Urinary bladder (tissue), 4 donors: ENCODE measurements at places on chromosomes 4 and X. TPM values are rescaled to one million over a fixed set of nuclear protein-coding genes. Genes with fewer than 3 reads are reported as not detected.
A peak's percentile ranks its signal among the peaks of the same experiment; 100 is the strongest.

DNA sequence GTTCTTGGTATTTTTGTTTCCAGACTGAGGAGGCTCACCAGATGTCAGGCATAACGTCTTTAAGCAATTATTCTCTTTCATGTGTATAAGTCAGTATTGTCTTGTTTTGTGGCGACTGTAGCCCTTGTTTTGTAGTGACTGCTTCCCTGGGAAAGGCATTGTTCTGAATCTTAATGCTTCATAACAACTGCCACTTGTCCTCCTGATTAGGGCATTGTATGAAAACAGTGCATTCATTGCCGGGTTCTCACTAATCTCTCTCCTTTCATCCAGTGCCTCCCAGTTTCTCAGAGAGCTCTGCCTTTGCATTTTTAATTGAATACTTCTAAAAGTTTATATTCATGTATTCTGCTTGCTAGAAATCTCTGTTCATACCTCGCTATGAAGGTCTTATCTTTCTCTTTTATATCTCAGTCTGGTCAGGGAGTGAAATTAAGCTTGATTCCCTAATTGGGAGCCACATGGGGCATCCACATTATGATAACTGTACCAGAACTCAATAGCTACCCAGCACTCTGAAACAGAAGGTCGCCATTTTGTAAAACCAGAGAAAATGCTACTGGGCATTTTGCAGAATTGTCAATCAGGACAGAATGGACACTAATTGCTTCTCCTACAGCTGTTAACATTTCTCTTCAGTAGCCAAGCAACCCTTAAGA, 149.8 kb downstream of the GBA3 start:
- no peak for DNase-seq

DNA sequence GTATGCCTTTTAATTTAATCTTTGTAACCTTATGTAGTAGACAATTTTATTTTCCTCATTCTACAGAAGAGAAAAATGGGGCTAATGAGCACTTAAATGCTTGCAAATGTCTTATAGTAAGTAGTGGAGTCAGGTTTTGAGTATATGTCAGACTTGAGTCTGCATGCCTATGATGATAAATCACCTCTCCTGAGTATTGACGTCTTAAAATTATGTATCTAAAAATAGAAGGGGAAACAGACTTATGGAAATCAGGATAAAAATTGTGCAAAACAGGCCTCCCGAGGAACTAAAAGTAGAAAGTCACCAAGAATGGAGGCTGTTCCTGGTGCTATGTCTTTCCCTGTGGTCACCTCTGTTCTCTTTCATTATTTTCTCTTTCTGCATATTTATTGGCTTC, 92.7 kb downstream of the STIM2 start:
- DNase-seq: no peak

The ADH1B gene
- total RNA-seq: 97.0 TPM

- DNase-seq: no peak
Observed at GRCh38 chr4:84496706-84497503, 2.2 kb downstream of the NKX6-1 start.

- no peak for DNase-seq
Observed at GRCh38 chr4:9895333-9895705, 113.9 kb downstream of the DRD5 start.

- DNase-seq: no peak
Observed at GRCh38 chr4:7223541-7223940, 31.2 kb downstream of the SORCS2 start.

- no peak for DNase-seq
Observed at GRCh38 chr4:17709763-17710068, 71.7 kb downstream of the FAM184B start.

The FAM200B gene
- 42.8 TPM for total RNA-seq

GRCh38 chrX:10106806-10107205, 50.0 kb upstream of the CLCN4 start:
- no peak for DNase-seq

The GPR173 gene
- 5.6 TPM for total RNA-seq

DNA sequence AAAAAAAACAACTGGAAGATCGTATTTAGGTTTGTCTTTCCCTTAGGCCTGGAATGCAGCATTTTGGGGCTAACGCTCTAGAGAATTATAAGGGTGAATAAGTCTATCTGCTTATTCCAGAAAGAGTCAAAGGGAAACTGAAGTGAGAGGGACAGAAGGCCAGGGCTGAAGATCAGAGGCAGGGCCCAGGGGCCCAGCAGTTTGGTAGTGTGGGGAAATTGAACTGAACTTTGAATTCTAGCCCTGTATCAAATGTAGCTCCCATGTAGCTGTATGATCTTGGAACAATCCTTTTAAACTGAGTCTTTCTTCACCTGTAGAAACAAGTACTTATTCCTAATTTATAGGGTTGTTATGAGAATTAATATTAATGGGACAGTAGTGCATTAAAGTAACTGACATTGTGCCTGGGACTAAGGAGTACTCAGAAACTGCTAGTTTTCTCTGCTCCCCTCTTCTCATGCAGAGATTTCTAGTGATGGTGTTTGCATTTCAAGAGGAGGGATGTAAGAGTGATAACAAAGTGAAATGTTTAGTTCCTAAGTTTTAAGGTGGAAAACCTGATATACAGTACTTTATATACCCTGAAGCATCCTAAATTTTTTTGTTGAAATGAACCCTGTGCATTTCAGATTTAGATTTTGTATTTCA, 30.4 kb downstream of the STOX2 start:
- DNase-seq: no peak

The KLF8 gene
- 9.6 TPM for total RNA-seq

The HSFX4 gene
- total RNA-seq: not detected

The CPEB2 gene
- 18.5 TPM for total RNA-seq

DNA sequence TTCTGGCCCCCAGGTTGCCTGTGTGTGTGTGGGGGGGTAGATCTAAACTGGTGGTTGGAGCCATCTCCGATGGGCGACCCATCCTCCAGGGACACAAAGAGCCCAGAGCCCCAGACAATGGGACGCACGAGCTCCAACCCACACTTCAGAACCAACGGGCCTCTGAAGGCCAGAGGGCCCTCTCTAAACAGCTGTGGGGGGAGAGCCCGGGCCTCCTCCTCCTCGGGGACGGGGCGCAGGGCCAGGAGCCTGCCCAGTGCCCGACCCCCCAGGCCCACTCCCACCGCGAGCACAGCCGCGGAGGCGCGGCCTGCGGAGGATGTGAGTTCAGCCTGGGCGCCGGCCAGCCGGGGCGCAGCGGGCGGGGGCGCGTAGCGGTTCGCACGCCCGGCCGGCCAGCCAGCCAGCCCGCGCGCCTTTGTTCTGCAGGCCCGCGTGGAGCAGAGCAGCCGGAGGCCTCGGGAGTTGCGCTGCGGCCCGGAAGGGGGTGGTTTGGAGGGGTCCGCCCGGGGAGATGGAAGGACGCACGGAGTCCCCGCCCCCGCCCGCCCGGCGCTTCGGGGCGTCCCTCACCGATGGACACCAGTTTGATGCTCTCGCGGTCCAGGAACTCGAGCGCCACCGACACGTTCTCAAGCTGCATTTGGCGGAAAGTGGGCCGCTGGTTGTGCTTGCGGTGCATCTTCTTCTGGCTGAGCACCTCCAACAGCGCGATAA, 4.0 kb downstream of the FLNA start:
- DNase-seq: no peak

- DNase-seq: no peak
Observed at GRCh38 chr4:140615451-140615850, 46.7 kb upstream of the UCP1 start.

DNA sequence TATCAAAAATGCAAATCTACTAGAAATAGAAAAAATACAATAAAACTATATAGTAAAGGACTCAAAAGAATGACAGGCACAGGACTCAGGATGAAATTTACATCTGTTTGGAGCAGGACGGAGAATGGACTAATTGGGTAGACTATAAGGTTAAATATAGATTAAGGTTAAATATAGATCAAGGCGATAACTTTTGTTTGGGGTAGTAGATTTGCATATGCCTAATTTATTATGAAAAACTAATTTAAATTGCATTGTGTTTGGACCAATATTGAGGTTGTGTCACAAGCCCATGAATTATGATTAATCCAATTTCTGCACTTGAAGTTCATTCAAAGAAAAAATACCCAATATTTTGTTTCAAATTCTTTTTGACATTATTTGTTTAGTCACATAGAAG, 31.0 kb downstream of the MTHFD2L start:
- no peak for DNase-seq

DNA sequence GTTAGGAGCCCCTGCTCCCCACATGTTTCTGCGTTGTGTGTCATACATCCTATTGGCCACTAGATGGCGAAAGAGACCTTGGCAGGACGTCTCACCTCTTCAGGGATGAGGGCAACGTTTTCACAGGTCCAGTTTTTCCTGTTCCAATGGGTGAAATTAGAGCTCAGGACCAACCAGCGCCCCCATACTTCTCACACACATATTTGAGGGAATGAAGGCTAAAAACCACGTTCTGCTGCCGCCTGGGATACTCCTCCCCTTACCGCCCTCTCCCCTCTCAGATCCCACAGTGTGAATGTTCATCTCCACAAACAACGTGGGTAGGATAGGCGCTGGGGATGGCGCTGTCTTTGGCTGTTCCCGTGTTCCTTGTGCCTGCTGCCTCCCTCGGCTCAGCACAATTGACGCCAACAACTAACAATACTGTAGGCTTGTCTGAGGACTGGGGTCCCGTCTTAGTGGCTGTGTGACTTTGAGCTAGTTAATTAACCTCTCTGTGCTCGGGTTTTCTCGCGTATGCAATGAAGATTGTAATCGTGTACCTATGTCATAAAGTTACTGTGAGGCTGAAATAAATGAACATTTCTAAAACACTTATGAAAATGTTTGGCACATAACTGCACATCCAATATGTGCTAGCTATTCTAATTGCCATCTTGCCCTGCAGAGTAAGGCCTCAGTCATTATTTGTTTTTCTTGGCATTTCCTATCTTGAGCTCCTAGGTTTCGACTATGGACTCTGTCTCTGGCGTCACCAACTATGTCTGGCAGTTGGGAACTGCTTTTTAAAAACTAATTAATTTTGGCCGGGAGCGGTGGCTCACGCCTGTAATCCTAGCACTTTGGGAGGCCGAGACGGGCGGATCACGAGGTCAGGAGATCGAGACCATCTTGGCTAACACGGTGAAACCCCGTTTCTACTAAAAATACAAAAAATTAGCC, 181.3 kb upstream of the STK26 start:
- peak; percentile 2 for DNase-seq

GRCh38 chr4:129231945-129232588, 136.1 kb downstream of the C4orf33 start:
- no peak for DNase-seq

The MAGED2 gene
- total RNA-seq: 339 TPM

The KLKB1 gene
- 1.5 TPM for total RNA-seq

- DNase-seq: no peak
Observed at GRCh38 chr4:7160439-7160838, 31.9 kb upstream of the SORCS2 start.

DNA sequence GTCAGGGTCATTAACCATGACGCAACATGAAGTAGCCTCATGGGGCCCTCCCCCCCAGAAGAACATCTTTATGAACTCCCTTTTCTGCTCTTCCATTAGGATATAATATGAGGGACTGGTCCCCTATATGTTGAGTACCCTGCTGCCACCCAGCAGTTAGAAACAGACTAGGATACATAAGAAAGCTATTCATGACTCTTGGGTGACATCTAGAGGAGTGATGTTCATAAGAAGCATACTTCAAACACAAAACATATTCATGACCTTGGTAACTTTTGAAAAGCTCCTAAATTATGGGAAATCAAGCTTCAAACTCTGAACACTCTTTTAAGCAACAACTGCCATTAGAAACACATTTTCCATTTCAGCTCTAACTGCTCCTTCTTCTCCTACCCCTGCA, 155.2 kb upstream of the SPIN4 start:
- DNase-seq: no peak

The SPACA5 gene
- total RNA-seq: not detected

GRCh38 chr4:96524311-96524875, 684.5 kb downstream of the PDHA2 start:
- no peak for DNase-seq

The ASB5 gene
- total RNA-seq: 40.0 TPM

- peak; percentile 31 for DNase-seq
Observed at GRCh38 chr4:161186012-161186411, 977.8 kb downstream of the FSTL5 start.

The TCEAL7 gene
- total RNA-seq: 74.0 TPM
